ENCODE measurements at places on chromosomes 1 and 21.

- DNase-seq = no peak
Measured at GRCh38 chr1:35763201-35763600, 6.6 kb downstream of the CLSPN start.

GRCh38 chr1:31368611-31369107, 4.2 kb downstream of the FABP3 start:
- no peak for DNase-seq

GRCh38 chr1:21930629-21931170, 6.4 kb downstream of the HSPG2 start:
- DNase-seq = no peak

- DNase-seq = no peak
Measured at GRCh38 chr1:155016231-155016831, 13.7 kb downstream of the ZBTB7B start.

- DNase-seq = no peak
Measured at GRCh38 chr1:20114021-20114648, 5.2 kb downstream of the PLA2G2D start.

- no peak for DNase-seq
Measured at GRCh38 chr1:45640293-45640692, 16.4 kb upstream of the CCDC17 start.

- no peak for DNase-seq
Measured at GRCh38 chr1:38962113-38962512, 20.5 kb upstream of the RHBDL2 start.

- DNase-seq = no peak
Measured at GRCh38 chr1:44314452-44314851, 40.6 kb downstream of the ERI3 start.

DNA sequence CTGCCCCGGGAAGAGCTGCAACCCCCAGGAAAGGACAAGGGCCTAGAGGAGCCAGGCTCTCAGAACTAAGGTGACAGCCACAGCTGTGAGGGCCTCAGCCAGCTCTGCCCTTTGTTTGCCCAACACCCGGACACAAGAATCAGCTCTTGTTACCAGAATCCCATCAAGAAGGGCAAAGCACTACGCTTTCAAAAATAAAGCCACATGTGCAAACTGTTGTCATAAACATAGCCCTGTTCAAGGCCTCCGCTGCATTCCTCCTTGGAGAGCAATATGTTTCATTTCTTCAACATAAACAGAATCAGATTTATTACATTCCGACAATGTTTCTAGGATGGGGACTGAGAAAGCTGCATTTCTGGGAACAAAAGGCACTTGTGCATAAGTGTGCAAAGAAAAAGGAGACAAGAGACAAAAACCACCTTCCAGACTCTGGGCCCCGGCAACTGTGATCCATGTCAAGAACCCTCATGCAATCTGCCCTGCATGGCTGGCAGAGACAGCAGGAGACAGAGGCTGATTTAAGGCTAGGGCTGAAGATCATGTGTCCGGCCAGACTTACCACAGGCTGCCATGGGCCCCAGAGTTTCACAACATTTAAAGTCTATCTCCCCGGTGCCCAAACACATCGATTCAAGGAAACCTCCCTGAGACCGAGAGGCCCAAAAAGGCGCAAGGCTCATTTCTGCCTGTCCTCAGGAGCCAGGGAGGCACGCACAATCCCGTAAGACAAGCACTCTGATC, 71.0 kb downstream of the SSBP3 start:
- no peak for DNase-seq

- no peak for DNase-seq
Measured at GRCh38 chr1:153866045-153866850, 56.5 kb downstream of the GATAD2B start.

- no peak for DNase-seq
Measured at GRCh38 chr21:42527489-42528158, 14.0 kb downstream of the SLC37A1 start.

GRCh38 chr1:107451715-107452114, 310.9 kb downstream of the NTNG1 start:
- DNase-seq = no peak

DNA sequence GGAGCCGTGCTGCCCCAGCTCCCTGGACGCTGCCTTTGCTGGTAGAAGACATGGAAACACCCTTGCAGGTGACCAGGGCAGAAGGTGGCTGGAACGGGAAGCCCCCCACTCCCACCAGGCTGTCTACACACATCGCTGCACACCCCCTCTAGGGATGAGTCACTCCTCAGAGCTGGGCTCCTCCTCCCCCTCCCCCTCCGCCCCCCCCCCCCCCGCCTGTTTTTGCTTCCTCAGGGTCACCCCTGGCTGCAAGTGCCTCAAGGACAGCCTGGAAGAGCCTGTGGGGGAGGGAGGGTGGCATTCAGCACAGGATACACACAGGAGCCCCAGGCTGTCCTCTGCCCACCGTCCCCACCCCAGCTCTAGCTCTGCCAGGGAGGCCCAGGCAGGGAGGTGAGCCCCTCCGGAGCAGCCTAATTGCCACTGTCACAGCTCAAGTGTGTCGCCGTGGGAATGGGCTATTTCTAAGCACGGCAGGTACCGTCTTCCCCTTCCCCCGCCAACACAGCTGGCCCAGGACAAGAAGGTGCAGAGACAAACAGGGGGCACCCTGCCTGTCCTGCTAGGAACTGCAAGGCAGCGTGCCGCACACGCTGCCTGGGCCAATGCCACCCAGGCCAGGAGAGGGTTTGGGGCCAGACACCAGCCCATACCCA, 2.5 kb downstream of the FNDC10 start:
- peak; percentile 70 for DNase-seq

DNA sequence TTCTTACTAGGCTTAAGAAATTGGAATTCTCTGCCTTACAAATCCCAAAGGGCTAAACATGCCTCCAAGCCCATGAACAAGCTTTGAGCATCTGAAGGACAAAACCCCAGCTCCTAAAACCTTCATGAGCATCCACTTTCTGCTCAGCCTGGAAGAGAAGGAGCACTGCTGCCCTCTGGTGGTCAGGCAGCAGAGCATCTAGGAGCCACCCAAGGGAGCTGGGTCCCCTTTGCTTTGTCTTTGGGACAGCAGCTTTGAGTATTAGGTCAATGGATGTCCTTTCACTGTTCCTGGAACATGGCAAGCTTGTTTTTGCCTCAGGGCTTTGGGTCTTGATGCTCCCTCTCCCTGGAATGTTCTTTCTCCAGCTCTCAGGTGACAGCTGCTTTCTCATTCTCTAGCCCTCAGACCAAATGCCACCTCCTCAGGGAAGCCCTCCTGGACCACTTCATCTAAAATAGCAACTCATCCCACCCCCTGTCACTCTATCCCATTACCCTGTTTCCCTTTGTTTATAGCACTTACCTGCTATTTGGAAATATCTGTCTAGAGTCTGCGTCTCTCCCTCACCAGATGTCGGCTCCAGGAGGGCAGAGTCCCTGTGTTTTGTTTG, 25.7 kb downstream of the RAB7B start:
- DNase-seq = peak; percentile 90

- no peak for DNase-seq
Measured at GRCh38 chr1:218139761-218140160, 145.3 kb upstream of the RRP15 start.

GRCh38 chr1:110677526-110677925, 2.8 kb upstream of the KCNA3 start:
- no peak for DNase-seq

DNA sequence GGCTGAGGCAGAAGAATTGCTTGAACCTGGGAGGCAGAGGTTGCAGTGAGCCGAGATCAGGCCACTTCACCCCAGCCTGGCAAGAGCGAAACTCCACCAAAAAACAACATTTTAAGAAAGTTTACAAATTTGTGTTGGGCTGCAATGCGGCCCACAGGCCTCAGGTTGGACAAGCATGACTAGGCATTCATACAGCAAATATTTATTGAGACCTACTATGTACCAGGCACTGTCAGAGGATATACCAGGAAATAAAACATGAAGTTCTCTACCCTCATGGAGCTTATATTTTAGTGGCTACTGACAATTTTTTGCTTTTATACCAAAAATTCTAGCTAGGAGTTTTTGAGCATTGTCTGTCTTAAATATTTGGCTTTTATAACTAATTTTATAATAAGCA, 23.7 kb downstream of the GNB1 start:
- DNase-seq = no peak

Data from Karpas-422 (cell line).